ENCODE measurements at places on chromosomes 1 and 21.

- no peak for DNase-seq
These were observed 64.1 kb upstream of the SLC25A33 start for GRCh38 chr1:9475061-9475627.

GRCh38 chr1:218558271-218558810 is 213.2 kb downstream of the TGFB2 start:
- no peak for DNase-seq

DNA sequence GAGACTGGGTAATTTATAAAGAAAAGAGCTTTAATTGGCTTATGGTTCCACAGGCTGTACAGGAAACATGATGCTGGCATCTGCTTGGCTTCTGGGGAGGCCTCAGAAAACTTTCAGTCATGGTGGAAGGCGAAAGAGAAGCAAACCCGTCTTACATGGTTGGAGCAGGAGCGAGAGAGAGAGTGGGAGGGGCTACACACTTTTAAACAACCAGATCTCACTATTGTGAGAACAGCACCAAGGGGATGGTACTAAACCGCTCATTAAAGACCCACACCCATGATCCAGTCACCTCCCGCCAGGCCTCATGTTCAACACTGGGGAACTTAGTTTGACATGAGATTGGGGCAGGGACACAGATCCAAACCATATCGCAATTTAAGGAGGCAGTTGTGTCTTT is 69.4 kb downstream of the PKN2 start:
- DNase-seq, result no peak

GRCh38 chr1:38508232-38508631 is 351.3 kb downstream of the RRAGC start:
- DNase-seq, result no peak

DNA sequence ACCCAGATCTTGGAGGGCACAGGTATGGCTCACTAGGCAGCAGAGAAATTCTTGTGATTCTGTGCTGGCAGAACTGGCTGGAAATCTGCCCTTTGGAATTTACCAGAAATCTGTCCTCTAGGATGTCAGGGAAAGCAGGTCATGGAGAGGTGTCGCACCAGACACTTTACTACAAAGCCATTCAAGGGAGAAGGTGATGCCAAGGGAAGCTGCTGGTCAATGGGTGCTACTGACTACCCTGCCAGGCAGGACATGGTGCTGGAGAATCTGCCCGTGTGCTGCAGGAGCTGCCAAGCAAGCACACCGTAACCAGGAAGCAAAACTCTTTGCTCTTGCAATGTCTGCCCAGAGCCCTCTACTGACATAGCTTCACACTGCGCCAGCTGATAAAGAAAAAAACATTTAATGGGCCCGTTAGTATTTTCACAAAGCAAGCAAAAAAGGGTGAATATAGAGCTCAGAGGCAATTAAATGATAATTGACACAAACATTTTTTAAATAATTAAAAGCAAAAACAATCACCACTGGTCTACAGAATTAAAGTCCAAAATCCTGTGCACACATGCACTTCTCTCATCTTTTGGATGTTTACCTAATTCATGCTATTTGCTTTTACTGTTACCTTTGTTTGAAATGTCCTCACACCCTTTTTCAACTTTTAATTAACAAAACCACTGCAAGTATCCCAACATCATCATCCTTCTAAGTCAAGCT is 7.2 kb upstream of the FBXO28 start:
- DNase-seq, result peak; percentile 64

- DNase-seq, result no peak
These were observed 84.2 kb downstream of the ERG start for GRCh38 chr21:38413958-38414548.

DNA sequence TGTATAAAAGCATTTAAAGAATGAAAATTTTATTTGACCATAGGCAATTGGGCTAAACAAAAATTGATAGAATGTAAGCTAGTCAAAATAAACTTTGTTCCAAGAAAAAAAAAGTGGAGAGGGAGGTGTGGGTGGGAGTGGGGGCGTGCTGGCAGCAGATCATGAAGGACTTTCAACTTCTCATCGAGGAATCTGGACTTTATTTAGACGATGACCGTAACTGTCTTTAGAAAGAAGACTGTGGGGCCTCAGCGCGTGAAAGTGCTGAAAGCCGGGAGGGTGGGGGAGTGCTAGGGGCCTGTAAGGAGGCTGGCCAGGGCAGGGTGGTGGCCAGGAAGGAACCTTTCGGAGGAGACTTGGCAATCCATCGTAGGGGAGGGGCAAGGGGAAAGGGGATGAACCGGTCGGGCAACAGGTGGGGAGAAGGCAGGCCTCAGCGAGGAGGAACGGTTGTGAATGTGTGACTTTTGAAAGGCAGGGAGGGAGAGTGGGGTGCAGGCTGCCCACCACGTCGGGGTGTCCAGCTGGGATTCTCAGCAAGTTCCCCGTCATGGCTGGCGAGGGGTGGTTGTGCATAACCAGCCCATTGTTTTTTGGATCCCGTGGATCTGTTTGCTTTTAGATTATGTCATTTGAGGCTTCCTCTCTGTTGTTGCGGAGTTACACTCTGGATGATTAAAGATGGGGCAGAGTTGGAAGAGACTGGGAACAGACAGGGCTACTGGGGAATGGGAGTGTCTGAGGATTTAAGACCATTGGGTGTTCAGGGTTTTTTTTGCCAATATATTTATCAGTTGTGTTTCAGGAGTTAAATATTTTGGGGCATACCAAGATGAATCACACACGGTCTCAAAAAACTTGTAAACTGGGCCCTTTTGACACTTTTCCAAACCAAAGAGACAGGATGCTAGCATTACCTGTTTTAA is 35.5 kb downstream of the HUNK start:
- DNase-seq, result no peak

GRCh38 chr1:11611638-11612327 is 42.4 kb downstream of the FBXO2 start:
- no peak for DNase-seq

GRCh38 chr1:248359415-248359814 is 2.0 kb upstream of the OR2T4 start:
- DNase-seq, result no peak

- DNase-seq, result no peak
These were observed 150.4 kb downstream of the BRINP3 start for GRCh38 chr1:190327271-190327670.

- no peak for DNase-seq
These were observed 64.4 kb downstream of the MAB21L3 start for GRCh38 chr1:116175611-116176010.

GRCh38 chr1:32580348-32581017 is 41.3 kb downstream of the ZBTB8A start:
- no peak for DNase-seq

DNA sequence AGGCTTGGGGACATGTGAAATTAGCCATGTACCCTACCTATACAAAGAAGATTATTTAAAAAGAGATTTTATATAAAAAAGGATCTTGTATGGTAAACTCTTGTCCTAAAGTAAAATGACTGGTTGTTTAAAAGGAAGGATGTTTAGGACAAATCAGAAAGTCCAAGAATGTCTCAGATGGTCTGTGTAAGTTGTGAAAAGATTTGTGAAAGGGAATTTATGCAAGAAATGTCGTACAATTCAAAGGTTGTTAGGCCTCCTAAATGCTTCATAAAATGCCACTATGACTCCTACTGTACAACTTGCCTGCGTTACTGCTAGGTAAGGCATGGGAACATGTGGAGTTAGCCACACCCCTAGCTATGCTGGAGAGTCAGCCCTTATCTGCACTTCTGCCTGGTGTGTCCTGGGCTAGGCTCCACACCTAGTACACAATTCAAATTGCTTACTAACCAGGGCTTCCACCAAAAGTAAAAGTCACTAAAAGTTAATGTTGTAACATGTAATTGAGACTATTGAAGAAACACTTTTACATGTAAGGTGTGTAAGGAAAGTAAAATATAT is 19.7 kb downstream of the PRDX6 start:
- DNase-seq, result no peak

- no peak for DNase-seq
These were observed 281.9 kb upstream of the ADAMTS5 start for GRCh38 chr21:27248814-27249213.

DNA sequence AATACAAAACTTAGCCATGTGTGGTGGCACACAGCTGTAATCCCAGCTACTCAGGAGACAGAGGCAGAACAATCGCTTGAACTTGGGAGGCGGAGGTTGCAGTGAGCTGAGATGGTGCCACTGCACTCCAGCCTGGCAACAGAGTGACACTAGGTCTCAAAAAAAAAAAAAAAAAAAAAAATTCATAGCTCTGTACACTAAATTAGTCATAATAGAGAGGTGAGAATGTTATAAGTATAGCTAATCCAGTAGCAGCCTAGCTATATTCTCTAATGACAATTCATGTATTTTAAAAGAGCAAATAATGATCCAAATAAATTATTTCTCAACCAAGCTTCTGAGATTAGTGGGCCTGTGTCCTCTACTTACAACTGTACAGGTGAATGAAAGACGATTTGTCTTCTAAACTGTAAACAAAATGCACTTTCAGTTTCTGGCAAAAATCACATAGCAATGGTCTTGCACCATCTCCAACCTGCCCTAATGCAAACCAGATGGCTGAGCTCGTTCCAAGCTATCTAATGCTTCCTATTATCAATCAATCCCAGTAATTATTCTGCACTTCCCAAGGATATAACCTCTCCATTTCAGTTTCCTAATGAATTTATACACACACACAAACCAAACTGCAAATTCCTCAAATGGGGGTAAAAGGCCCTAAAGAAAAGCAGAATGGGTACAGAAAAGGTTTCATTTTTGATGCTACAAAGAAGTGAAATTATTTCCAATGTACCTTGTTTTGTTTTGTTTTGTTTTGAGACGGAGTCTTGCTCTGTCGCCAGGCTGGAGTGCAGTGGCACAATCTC is 56.5 kb downstream of the GATAD2B start:
- DNase-seq, result peak; percentile 68

DNA sequence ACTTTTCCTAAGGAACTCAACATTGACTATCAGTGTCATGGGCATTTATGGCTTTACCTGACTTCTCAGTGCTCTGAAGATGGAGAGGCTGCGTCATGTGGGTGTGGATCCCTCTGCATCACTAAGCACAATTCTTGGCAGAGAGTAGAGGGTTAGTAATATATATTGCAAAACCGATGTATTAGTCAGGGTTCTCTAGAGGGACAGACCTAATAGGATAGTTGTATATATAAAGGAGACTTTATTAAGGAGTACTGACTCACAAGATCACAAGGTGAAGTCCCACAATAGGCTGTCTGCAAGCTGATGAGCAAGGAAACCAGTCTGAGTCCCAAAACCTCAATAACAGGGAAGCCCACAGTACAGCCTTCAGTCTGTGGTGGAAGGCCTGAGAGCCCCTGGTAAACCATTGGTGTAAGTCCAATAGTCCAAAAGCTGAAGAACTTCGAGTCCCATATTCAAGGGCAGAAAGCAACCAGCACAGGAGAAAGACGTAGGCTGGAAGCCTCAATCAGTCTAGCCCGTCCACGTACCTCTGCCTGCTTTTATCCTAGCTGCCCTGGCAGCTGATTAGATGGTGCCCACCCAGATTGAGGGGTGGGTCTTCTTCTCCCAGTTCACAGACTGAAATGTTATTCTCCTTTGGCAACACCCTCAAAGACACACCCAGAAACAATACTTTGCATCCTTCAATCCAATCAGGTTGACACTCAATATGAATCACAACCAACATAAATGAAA is 159.7 kb upstream of the NRIP1 start:
- peak; percentile 97 for DNase-seq

DNA sequence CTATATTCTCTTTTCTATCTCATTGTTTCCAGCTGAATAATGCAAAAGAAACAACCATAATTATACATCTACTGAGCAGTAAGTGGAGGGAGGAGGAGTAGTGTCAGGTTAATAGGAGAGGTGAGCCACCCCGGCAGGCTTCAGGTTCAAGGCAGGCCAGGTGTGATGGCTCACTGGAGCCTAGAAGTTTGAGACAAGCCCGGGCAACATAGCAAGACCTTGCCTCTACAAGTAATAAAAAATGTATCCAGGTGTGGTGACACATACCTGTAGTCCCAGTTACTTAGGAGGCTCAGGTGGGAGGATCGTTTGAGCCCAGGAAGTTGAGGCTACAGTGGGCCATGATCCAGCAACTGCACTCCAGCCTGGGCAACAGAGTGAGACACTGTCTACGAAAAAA is 1.9 kb upstream of the DIP2A start:
- no peak for DNase-seq

DNA sequence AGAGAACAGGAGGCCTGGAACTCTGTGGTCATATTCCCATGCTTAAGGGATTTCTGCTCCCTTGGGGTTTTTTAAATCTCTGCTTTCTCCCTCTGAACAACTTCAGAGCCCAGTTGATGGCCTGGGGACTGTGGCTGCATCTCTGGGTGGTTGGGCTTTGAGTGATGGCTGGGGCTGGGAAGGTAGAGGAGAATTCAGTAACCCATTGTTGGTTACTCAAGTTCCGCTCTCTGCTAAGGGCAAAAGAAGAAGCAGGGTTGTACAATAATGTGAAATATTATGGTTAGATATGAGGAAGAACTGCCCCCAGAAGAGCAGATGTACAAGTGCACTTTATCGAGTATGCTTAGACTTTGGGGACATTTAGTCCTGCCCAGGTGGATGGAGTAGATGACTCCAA is 72.1 kb upstream of the CNTN2 start:
- no peak for DNase-seq

GRCh38 chr1:207918581-207918980 is 7.7 kb upstream of the CD34 start:
- DNase-seq, result no peak

DNA sequence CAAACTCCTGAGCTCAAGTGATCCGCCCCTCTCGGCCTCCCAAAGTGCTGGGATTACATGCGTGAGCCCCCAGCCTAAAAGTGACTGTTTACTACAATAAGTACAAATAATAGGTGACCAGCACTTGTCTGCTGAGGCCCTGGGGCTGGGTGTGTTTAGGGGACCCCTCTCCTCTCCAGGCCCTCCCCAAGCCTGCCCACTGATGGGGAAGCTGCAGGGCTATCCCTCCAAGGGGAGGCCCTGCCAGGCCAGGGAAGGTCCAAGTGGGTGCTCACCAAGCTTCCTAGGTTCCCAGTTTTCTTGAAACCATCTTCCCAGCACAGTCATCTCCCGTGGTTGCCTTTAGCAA is 60.7 kb downstream of the H3-3A start:
- DNase-seq, result no peak

GRCh38 chr1:94949681-94950661 is 23.1 kb upstream of the CNN3 start:
- peak; percentile 98 for DNase-seq

DNA sequence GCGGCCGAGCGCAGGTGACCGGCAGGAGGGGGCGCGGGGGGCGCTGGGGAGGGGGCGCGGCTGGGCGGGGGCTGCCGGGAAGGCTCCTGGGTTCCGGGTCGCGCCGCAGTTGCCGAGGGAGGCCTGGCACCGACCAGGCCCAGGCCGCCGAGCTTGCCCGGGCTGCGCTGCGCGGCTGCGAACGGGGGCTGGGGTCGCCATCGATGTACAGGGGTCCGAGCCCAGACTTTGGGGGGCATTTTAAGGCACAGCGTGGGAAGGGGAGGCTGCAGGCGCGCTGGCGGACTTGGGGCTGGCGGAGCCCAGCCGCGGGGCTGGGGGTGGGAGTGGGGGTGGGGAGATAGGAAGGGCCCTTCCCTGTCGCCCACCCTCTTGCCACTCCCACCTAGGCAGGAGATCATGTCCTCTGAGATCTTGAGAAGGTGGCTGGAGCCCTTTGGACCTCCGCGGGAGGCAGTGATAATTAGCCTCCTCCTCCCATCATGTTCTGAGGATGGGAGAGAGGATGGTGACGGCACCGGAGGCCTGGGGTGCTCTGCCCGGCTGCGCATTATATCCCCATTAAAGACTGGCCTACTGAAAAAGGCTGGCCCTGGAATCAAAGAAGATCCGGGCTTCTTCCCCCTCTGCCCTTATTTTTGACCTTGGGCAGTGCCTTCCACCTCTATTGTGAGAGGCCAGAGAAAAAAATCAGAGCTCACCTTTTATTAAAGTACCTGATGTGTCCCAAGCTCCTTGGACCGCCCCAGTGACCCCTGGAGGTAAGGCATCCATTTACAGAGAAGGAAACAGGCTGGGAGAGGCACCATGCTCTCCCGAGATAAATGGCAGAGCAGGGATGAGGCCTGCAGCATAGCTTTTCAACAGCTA is 497 bp downstream of the FBXO44 start:
- no peak for DNase-seq

All from amniotic epithelial cell (primary cell).